ENCODE measurements at places on chromosomes 3 and 15.

DNA sequence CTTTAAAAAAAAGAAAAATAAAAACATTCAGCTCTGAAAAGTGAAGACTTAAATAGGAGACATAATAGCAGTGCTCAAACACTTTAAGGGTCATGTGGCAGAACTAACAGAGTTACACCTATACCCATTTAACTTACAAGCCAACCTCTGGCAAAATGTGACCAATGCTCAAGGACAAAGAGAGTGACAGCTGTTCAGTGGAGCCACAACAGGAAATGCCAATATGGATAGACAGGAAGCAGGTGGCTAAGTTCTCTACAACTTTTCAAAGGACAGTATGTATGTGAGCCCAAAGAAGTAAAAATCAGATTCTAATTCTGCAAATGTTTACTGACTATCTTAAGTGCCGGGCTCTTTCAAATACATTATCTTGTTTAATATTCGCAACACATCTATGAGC lies 3.4 kb downstream of the TMCC1 start:
- no peak for DNase-seq
- H3K27me3 ChIP-seq: no peaks in the 10 kb centered on the region
- H3K4me1 ChIP-seq: peaks cover 41% of the 10 kb centered on the region
- H3K36me3 ChIP-seq: no peaks in the 10 kb centered on the region

GRCh38 chr15:36808411-36809160 lies 229.2 kb downstream of the CDIN1 start:
- no peaks in the 10 kb centered on the region for H3K4me1 ChIP-seq
- H3K27me3 ChIP-seq: no peaks in the 10 kb centered on the region
- H3K27ac ChIP-seq: no peak overlapping the region
- no peak for DNase-seq

DNA sequence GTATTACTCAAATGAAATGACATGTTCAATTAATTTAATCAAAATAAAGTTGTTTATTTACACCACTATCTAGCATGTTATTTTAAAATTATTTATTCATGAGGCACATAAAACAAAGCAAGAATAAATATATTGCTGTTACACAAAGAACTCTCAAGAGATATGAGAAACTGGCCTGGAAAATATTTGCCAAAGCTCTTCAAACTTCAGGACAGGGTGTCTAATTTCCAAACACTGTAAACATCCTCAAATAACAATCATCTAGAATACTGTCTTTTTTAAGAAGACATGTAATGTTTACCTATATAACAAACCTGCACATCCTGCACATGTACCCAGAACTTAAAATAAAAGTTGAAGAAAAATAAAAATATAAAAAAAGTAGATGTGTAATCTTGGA lies 876.6 kb downstream of the TUSC7 start:
- H3K4me3 ChIP-seq: no peak overlapping the region
- DNase-seq: no peak
- no peaks in the 10 kb centered on the region for H3K27me3 ChIP-seq
- H3K36me3 ChIP-seq: no peaks in the 10 kb centered on the region

DNA sequence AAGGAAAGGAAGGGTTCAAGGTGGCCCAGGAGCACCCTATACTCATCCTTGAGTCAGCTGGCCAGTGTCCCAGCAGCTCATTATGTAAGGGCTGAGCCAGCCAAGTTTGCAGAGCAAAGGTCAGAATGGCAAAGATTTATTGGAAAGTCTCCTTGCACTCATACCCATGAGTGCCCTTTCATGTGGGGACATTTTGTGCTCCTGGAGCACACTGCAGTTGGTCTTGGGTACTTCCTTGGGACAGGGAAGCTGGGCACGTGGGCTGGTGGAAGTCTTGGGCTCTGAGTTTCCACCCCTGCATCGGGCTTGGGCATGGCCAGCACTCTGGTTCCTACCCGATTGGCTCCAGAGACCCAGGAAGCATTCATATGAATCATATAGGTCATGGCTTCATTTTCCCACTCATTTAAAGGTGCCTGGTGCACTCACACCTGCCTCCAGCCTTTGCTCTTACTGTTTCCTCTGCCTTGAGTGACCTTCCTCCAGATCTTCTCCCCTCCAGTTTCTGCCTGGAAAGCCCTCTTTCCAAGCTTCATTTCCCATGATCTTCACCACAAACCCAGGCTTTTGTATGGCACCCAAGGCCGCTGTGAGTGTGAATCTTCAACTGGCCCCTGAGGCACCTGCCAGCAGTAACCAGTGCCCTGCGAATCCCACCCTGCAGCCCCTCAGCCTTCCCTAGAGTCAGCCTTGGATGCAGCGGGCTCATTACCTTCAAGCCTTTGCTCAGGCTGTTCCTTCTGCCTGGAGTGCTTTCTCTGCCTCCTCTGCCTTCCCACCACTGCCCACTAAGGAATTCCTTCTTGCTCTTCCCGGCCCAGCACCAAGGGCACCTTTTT lies 10.5 kb upstream of the PRKCD start:
- H3K4me3 ChIP-seq: no peak overlapping the region
- H3K27me3 ChIP-seq: peaks cover 16% of the 10 kb centered on the region
- H3K4me1 ChIP-seq: no peaks in the 10 kb centered on the region
- H3K27ac ChIP-seq: no peak overlapping the region
- no peaks in the 10 kb centered on the region for H3K36me3 ChIP-seq

DNA sequence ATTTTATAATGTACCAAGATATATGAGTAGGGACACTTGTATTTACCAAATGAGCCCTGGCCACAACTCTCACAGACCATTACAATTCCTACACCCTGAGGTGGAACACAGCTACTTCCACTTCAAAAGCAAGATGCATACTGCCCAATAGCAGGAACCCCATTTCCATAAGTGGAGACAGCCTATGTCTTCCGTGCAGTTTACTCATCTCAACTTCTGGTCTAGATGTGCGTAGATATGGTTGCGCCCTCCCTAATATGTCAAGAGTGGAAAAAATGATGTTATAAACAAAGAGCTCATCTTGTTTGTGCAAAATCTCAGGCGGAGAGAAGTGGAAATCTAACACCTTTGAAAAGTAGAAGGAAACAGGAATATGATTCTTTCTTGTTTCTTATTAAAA lies 44.6 kb downstream of the RAB27A start:
- peaks cover 78% of the 10 kb centered on the region for H3K4me1 ChIP-seq
- H3K36me3 ChIP-seq: peaks cover 46% of the 10 kb centered on the region
- H3K27ac ChIP-seq: peak overlapping the region; percentile 12
- H3K27me3 ChIP-seq: no peaks in the 10 kb centered on the region

- no peak for DNase-seq
- no peak overlapping the region for H3K4me3 ChIP-seq
- H3K36me3 ChIP-seq: peaks cover 60% of the 10 kb centered on the region
- no peak overlapping the region for H3K27ac ChIP-seq
- H3K27me3 ChIP-seq: no peaks in the 10 kb centered on the region
- no peaks in the 10 kb centered on the region for H3K4me1 ChIP-seq
Observed at GRCh38 chr15:48748535-48748934, 62.3 kb downstream of the CEP152 start.

DNA sequence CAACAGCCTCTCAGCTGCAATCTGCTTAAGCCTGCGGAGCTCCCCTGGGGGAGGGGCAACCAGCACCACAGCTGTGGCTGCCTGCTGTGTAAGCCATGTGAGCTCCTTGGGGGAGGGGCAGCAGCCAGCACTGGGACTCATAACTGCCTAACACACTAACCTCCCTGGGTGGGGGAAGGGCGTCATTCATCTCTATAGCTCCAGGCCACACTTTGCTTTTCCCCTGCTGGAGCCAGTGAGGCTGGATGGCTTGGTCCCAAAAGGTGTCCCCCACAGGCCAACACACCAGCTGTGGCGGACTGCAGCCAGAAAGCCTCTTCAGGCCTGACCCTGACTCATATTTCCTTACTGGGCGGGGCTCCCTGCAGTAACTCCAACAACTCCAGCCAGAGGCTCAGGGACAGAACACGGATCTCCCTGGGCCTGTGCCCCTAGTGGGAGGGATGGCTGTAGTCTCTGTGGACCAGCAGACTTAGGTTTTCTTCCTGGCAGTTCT lies 129.8 kb downstream of the PPM1L start:
- no peaks in the 10 kb centered on the region for H3K36me3 ChIP-seq
- peaks cover 3% of the 10 kb centered on the region for H3K27me3 ChIP-seq
- H3K4me3 ChIP-seq: no peak overlapping the region
- no peak for DNase-seq
- no peak overlapping the region for H3K27ac ChIP-seq

GRCh38 chr3:64046996-64047594 lies 23.8 kb upstream of the PSMD6 start:
- peaks cover 7% of the 10 kb centered on the region for H3K4me1 ChIP-seq
- peaks cover 16% of the 10 kb centered on the region for H3K27me3 ChIP-seq
- no peaks in the 10 kb centered on the region for H3K36me3 ChIP-seq
- no peak overlapping the region for H3K4me3 ChIP-seq
- no peak overlapping the region for H3K27ac ChIP-seq

- no peaks in the 10 kb centered on the region for H3K4me1 ChIP-seq
- no peak for DNase-seq
- no peaks in the 10 kb centered on the region for H3K36me3 ChIP-seq
- no peak overlapping the region for H3K4me3 ChIP-seq
Observed at GRCh38 chr15:96804754-96805153, 474.3 kb downstream of the NR2F2 start.

GRCh38 chr15:78457101-78457500 lies 19.1 kb downstream of the IREB2 start:
- no peak overlapping the region for H3K27ac ChIP-seq
- H3K27me3 ChIP-seq: no peaks in the 10 kb centered on the region
- no peak for DNase-seq
- no peak overlapping the region for H3K4me3 ChIP-seq
- peaks cover 55% of the 10 kb centered on the region for H3K4me1 ChIP-seq

GRCh38 chr3:13057282-13058040 lies 15.8 kb downstream of the IQSEC1 start:
- H3K27ac ChIP-seq: no peak overlapping the region
- no peaks in the 10 kb centered on the region for H3K4me1 ChIP-seq
- H3K36me3 ChIP-seq: no peaks in the 10 kb centered on the region
